ENCODE measurements at places on chromosomes 1 and 21.

- DNase-seq, result no peak
Observed at GRCh38 chr21:24738063-24738462, 869.2 kb downstream of the MRPL39 start.

GRCh38 chr1:177706977-177707376 lies 262.9 kb downstream of the SEC16B start:
- DNase-seq, result no peak

DNA sequence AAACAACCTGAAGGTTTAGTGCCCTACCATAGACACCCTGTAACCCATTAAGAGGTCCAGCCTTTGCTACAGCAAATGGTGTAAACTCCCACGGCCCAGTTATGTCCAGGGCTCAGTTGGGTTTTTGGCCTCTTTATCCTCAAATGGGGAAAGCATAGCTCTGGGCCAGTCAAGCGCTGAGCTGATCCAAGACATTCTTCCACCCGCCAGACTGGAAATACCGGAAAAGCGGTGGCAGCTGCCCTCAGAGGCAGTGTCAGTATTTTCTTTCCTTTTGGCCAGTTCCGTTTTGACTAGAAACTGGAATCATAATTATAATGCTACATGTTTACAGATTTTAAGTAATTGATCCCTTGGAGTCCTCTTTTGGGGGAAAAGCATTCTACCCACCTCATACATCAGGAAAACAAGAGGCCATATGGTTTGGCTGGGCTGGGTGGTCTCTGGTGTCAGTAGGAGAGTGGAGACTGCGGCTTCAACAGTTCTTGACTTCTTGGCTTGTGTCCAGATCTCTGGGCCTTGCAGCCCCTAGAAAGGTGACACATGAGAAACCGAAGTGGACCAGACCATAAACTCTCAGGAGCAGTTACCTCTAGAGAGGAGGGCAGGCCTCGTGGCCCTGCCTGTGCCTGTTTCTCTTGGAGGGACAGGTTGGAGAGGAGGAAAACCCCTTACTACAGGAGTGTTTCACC lies 30.2 kb upstream of the CLDN14 start:
- no peak for DNase-seq

GRCh38 chr1:228108742-228109072 lies 392 bp downstream of the MRPL55 start:
- no peak for DNase-seq

DNA sequence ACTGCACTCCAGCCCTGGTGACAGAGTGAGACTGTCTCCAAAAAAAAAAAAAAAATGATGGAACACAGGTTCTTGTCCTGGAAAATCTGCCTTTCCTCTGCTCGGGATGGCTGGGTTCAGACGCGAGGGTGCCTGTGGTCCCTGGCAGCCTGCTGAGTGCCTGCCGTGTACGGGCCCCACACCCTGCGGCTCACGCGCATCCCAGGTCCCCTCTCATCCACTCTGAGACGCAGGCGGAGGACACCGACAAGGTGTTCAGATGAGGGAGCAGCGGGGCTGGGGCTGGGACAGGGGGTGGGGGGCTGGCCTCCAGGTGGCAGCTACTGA lies 4.3 kb upstream of the ANKRD65 start:
- DNase-seq, result no peak

DNA sequence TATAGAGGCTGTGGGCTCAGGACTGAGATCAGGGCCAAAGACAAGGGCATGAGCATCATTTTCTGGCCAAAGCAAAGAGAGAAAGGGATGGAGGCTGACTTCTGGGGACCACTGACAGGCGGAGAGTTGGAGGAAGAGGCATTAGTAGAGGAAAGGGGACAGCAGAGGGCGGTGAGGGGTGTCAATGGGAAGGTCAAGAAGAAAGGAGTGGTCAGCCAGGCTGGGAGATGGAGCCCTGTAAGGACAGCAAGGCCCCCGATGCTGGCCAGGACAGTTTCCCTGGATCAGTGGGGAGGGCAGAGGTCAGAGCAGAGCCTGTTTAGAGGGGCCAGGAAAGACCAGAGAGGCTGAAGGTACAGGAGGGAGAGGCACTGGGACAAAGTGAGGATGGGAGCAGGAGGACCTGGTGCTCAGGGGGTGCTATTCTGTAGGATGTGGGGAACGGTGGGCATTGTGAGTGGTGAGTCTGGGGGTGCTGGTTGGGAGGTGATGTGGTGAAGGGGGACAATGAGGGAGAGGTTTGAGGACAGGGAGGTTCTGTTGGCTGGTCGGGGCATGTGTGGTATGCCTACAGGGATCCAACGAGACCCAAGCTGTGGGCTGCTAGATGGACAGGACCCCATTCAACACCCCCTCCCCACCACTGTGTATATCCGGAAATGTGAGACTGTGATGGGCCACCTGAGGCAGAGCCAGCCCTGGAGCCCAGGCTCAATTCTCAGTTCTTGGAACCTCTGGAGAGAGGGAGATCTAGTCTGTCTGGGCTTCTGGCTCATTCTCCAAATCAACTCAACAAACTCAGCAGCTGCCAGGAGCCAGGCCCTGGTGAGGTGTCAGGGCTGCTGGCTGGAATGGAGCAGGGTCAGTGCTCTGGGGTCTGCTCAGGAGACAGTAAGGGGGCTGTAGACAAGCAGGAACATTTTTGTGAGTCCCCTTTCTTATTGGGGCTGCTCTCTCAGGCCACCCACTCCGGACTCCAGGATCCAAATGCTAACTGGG lies 1.4 kb upstream of the FAM151A start:
- no peak for DNase-seq

GRCh38 chr1:178126261-178126660 lies 32.4 kb downstream of the RASAL2 start:
- DNase-seq, result no peak

DNA sequence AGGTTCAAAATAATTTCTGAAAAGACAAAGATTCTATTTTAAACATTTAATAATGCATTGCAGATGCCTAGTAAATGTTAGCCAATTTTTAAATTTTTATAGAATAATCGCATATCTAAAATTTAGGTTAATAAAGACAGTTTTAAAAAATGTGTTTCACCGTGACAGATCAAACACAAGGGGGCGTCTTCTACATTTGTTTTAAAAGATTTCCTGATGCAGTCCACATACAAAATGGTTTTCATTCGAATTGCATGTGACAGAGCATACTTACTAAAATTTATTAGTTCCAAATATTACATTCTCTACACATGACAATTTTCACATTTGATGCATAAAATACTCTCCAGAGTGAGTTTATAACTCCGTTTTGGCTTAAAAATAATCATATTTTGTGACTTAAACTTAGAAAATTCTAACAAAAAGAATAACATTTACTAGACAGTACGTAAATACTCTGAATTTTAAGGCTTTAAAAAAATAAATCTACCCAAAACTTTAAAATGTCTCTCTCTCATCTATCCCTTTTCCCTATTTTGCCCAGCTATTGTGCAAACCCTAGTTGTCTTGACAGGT lies 75.5 kb downstream of the ADAMTS1 start:
- peak; percentile 88 for DNase-seq

Data from adipocyte (in vitro differentiated cells).